ENCODE measurements at places on chromosomes 4 and X.

GRCh38 chrX:102654696-102655095 lies 3.4 kb downstream of the GPRASP1 start:
- no peak for DNase-seq

DNA sequence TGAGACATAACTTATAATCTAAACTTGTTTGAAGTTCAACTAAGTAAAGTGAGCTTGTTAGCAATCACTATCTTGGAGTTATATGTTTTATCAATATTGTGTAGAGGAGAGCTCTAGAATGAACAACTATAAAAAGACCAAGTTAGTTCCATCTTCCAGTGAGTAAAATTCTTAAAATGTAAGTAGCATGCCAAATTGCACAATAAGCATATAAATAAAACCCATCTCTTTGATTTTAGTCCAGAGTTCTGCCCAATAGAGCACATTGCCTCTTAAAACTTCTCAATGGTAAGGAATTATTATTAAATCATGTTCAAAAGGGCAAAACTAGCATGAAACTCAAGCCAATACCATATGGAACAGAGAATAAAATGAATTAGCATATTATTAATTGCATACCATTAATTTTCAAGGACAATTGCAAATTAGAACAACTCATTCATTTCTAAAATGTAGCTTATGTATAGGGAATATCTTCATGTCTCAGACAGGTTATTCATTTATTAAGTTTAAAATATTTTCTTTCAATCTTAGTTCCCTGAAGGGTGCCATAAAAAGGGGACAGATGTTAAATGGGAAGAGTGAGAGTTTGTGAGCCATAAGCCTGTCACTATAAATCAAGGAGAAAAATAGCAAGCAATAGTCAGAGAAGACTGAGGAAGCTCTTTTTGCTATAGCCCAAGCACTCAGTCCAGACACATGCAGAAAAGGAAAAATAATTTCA lies 507.6 kb downstream of the CENPC start:
- DNase-seq: no peak

- no peak for DNase-seq
These were observed 309.9 kb downstream of the ARHGAP10 start for GRCh38 chr4:148041606-148042329.

GRCh38 chr4:71855944-71856343 lies 72.1 kb upstream of the GC start:
- no peak for DNase-seq

GRCh38 chr4:73576381-73576780 lies 43.9 kb downstream of the RASSF6 start:
- DNase-seq: no peak

DNA sequence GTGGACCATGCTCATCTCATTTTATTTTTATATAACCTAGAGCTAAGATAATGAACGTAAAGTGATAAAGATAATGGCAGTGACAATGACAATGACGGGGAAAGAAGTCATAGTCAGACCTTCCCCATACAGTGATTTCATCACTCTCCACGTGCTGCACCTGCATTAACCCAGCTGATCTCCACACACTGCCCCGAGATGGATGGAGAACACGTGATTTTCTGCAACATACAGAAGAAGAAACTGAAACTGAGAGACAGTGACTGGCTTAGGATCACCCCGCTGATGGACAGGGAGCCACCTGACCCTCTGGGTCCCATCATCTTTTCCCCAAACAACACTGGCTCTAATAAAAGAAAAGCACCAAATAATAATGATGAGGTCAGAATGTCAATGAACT lies 22.0 kb downstream of the EVC2 start:
- DNase-seq: no peak
